ENCODE measurements at places on chromosomes 6 and 20.

- H3K27ac ChIP-seq = no peak overlapping the region
- H3K27me3 ChIP-seq = no peaks in the 10 kb centered on the region
- no peak overlapping the region for H3K4me3 ChIP-seq
- H3K4me1 ChIP-seq = peaks cover 8% of the 10 kb centered on the region
- DNase-seq = no peak
Observed at GRCh38 chr6:56660381-56660730, 17.7 kb upstream of the DST start.

DNA sequence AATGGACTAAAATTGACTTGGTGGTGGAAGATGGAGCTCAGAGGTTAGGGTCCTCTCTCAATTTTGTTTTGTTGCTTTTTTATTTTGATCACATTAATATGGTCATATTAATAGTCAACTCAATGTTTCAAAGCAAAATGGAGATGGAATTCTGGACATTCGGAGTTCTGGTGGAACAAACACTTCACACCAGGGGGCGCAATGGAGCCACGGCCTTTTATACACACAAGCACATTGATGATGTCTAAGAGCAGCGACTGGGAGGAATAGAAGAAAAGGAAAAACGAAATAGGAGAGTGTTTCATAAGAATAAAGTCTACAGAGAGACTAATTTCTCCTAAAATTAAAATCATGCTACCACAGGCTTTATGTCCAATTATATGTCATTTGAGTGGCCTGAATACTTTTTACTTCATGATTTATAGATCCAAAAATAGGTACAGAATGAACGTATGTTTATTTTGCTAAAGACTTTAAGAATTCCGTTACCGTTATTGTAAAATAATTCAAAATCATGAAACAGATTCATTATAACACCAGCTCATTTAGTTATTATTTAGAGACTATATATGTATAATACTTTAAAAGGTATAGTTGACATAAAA lies 197.6 kb upstream of the SASH1 start:
- H3K36me3 ChIP-seq = no peaks in the 10 kb centered on the region
- H3K27me3 ChIP-seq = no peaks in the 10 kb centered on the region
- DNase-seq = peak; percentile 81

DNA sequence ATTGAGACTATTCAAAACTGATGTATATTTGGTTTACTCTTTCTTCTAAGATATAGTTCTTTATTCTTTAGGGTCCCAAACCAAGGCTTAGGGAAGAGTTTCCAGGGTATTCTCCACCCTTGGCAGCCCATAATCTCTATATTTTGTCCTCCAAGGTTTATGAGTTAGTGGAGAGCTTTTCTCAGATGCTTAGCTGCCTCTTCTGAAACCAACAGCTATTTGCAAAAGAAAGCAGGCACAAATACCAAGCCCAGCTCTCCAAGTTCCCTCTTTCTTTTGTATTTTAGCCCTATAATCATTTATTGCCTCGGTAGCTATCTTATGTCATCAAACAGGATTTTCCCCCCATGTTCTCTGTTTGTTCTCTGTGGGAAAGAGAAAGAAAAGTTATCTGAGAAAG lies 39.1 kb upstream of the RBM24 start:
- no peaks in the 10 kb centered on the region for H3K36me3 ChIP-seq
- no peak overlapping the region for H3K4me3 ChIP-seq
- H3K27ac ChIP-seq = no peak overlapping the region
- DNase-seq = no peak
- H3K27me3 ChIP-seq = no peaks in the 10 kb centered on the region

- no peaks in the 10 kb centered on the region for H3K27me3 ChIP-seq
- H3K4me3 ChIP-seq = no peak overlapping the region
- no peak overlapping the region for H3K27ac ChIP-seq
- H3K4me1 ChIP-seq = no peaks in the 10 kb centered on the region
- no peak for DNase-seq
Observed at GRCh38 chr6:135950669-135951068, 99.2 kb downstream of the PDE7B start.

DNA sequence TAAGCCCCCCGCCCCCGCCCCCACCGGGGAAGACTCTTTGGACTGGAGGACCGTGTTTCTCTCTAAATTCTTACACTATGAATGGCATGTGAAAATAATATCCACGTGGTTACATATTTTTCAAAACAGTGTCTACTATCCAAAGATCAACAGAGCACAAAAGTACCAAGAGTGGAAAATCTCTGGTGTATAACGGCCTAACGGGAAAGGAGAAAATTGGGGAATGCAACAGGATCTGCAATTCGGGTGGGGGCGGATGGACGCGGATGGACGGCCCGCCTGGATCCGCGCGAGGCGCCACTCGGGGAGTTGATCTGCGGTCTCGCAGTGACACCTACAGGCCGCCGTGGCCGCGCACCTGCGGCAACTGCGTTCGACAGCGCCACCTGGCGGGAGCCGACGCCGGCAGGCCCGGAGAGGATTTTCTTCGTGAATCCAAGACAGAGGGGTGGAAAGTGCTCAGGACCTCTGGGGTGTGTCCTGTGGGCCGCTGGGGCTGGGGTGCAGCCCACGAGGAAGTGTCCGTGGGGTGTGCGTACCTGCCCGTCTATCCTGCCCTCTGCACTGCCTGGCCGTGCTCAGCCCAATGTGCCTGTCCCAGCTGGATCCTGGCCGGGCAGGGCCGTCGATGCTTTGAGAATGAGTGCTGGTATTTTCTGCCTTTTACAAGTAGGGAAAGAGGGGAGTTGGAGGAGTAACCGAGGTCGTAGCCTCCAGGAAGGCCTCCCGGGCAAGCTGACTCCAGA lies 18.6 kb downstream of the ANKRD60 start:
- no peaks in the 10 kb centered on the region for H3K36me3 ChIP-seq
- H3K27ac ChIP-seq = no peak overlapping the region
- no peaks in the 10 kb centered on the region for H3K27me3 ChIP-seq
- H3K4me3 ChIP-seq = no peak overlapping the region
- no peak for DNase-seq

DNA sequence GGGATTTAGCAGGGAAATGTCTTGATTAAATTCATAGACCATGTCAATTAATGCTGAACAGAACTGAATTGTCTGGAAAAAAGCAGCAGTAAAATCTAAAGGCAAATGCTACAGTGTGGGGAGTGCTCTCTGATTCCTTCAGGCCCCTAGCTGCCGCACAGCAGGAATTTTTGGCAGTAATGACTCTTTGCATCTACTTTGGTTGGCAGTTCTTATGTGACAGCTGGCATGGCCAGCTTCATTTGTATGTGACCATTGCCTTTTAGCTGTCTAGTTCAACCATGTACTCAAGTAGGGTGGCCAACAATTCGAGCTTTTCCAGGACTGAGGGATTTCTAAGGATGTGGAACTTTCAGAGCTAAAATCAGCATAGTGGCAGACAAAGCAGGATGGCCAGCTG lies 499.1 kb upstream of the MAN1A1 start:
- no peaks in the 10 kb centered on the region for H3K36me3 ChIP-seq
- no peaks in the 10 kb centered on the region for H3K27me3 ChIP-seq
- no peak overlapping the region for H3K4me3 ChIP-seq
- no peak overlapping the region for H3K27ac ChIP-seq
- H3K4me1 ChIP-seq = no peaks in the 10 kb centered on the region

- no peaks in the 10 kb centered on the region for H3K27me3 ChIP-seq
- H3K4me1 ChIP-seq = no peaks in the 10 kb centered on the region
- DNase-seq = no peak
- H3K27ac ChIP-seq = no peak overlapping the region
- H3K36me3 ChIP-seq = no peaks in the 10 kb centered on the region
Observed at GRCh38 chr6:9708600-9708999, 706.3 kb downstream of the TFAP2A start.

- DNase-seq = no peak
- H3K27ac ChIP-seq = no peak overlapping the region
- H3K27me3 ChIP-seq = no peaks in the 10 kb centered on the region
- H3K4me1 ChIP-seq = no peaks in the 10 kb centered on the region
Observed at GRCh38 chr6:98107801-98108200, 726.6 kb upstream of the POU3F2 start.

DNA sequence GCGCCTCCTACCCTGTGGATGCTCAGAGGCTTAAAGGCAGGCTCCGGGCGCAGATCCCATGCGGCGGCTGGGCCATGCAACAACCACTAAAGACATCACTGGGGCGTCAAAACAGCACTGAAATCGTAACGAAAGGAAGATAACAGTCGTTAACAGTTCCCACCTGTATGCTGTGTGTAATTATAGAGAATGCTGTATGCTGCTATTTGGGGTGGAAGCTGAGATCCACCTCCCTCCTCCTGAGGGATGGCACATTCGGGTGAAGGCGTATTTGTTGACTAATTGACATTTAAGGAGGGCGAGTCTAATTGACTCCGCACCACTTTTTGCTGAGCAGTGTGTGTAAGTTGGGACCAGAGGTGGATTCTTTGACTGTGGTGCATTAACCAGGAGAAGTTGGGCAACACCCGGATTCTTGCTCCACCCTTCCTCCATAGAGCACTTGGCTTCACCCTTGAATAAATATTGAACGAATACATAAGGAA lies 687 bp downstream of the SLC35A1 start:
- H3K4me3 ChIP-seq = peak overlapping the region; percentile 96
- H3K27ac ChIP-seq = peak overlapping the region; percentile 82
- H3K4me1 ChIP-seq = no peaks in the 10 kb centered on the region
- no peaks in the 10 kb centered on the region for H3K36me3 ChIP-seq
- no peaks in the 10 kb centered on the region for H3K27me3 ChIP-seq

DNA sequence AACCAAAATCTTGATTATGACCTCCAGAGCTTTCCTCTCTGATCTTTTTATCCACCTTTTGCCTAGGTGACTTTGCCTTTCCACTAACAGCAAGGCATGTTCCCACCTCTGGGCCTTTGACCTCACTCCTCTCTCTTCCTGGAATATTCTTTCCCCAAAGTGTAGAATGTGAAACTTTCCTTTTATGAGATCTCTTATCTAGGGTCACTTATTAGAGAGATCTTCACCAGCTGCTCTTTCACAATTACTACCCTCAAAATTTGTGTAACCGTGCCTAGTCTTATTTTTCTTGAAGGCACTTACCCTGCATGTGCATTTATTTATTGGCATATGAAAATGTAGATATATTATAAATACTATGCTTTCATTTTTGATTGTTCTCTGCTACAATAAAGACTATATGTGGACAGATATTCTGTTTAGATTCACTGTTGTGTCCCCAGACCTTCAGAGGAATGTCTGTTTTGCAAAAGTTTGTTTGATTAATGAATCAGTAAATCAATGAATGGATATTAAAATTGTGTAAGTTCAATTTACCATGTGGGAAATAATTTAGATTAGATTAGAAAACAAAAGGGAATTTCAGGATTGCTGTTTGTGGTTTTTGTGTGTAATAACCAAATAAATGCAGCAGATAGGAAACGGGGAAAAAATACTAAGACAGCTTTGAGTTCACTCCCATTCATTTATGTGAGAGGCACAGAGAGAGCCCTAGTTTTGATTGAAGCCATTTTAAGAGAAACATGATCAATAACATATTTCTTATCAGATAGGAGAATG lies 207.0 kb downstream of the ADGB start:
- no peak for DNase-seq
- no peaks in the 10 kb centered on the region for H3K36me3 ChIP-seq
- no peaks in the 10 kb centered on the region for H3K4me1 ChIP-seq
- no peaks in the 10 kb centered on the region for H3K27me3 ChIP-seq
- no peak overlapping the region for H3K4me3 ChIP-seq

GRCh38 chr6:158018851-158019361 lies 37.2 kb downstream of the SYNJ2 start:
- peaks cover 7% of the 10 kb centered on the region for H3K36me3 ChIP-seq
- peak overlapping the region; percentile 92 for H3K27ac ChIP-seq

- DNase-seq = no peak
- H3K27me3 ChIP-seq = no peaks in the 10 kb centered on the region
- no peaks in the 10 kb centered on the region for H3K36me3 ChIP-seq
- H3K4me3 ChIP-seq = no peak overlapping the region
Observed at GRCh38 chr6:22087960-22088706, 208.7 kb downstream of the PRL start.

- no peaks in the 10 kb centered on the region for H3K36me3 ChIP-seq
- no peaks in the 10 kb centered on the region for H3K27me3 ChIP-seq
- no peaks in the 10 kb centered on the region for H3K4me1 ChIP-seq
- DNase-seq = no peak
Observed at GRCh38 chr6:146981981-146982380, 222.2 kb upstream of the STXBP5 start.

Data from ascending aorta (tissue), 2 donors.